ENCODE measurements at places on chromosomes 1 and 21.
A peak's percentile ranks its signal among the peaks of the same experiment; 100 is the strongest.

DNA sequence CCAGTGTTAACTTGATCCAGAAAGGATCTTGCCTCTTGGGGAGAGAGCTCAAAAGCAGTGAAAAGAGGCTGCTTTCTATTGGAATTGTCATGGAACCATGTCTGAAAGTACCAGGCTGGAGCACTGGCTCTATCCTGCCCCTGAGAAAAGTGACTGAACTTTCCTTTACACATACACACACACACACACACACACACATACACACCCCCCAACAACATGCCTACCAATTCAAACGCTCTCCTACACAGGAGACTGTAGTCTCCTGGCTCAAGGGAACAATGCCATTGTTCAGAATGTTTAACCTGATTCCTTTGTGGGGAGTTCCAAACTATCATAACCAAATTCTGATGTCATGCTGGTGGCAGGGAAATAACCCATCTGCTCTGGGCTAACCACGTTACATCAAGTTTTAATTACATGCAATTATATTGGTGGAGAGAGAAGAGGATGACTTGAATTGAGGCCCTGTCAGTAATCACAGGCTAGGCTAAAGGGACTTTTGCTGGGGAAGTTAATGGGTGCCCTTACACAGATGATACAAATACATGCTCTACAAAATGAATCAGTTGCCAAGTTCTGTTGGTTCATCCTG lies 52.3 kb upstream of the DUSP10 start:
- DNase-seq, result no peak

- no peak for DNase-seq
These were observed 101.5 kb upstream of the CACYBP start for GRCh38 chr1:174898102-174898797.

DNA sequence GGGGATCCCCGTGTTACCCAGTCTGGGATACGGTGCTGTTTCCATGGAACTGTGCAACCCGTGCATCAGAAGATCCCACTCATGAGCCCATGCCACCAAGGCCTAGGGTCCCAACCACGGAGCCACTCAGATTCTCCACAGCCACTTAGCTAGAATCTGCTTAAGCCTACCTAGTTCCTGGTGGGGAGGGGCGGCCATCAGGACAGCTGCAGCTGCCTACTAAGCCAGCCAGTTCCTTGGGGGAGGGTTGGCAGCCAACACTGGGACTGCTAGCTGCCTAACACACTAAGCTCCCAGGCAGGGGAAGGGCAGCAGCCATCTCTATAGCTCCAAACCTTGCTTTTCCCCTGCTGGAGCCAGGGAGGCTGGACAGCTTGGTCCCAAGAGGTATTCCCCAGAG lies 549.2 kb upstream of the BRINP3 start:
- DNase-seq, result no peak

DNA sequence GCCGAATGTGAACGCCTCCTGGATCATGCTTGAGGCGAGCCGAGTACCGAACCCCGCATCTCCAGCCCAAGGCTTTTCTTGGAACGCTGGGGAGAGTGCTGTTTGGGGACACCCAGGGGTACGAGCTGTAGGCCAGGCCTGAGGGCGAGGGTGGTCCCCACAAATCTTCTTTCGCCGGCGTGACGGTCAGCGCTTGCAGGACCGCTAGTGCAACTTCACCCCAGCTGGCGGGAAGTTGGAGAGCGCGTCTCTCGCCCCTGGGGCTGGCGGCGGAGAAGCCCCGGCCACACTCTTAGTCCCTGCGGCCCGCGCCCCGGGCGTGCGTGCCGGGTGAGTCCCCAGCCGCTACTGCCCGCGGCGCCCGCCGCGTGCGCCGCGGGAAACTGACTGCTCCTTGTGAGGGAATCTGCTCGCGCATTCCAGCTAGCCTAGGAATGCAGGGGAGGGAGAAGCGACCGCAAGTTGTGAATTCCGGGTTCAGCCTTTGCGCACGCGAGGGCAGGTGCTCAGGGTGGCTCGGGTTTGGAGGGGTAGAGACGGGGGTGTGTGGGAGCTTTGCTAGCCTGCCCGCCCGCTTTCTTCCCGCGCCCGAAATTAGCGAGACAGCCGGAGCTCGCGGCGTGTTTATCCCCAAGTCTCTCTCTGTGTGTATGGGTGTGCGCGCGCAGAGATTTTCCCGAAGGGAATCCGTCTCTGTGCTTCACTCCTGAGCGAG lies 884 bp downstream of the LHX4 start:
- no peak for DNase-seq

- DNase-seq, result no peak
These were observed 15.0 kb downstream of the CRNN start for GRCh38 chr1:152398812-152399698.

GRCh38 chr1:204110894-204111633 lies 38.1 kb downstream of the SOX13 start:
- no peak for DNase-seq

DNA sequence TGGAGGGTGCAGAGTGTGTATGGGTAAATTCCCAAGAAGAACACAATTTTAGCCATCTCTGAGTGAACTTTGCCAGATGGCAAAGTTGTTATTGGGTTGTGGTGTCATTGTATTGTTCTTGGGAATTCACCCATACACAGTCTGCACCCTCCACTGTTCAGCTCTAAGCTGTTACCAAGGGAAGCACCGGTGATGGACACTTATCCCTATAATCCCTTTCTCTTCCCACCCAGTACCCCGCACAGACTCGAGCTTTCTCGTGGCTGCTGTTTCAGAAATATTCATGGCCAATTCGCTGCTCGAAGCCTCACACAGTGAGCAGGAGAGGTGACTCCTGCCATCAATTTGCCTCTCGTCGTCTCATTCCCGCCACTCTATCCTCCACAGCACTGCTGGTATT lies 95.7 kb upstream of the PALMD start:
- no peak for DNase-seq

GRCh38 chr1:203117611-203118575 lies 9.6 kb upstream of the ADORA1 start:
- DNase-seq, result no peak

- no peak for DNase-seq
These were observed 71.5 kb downstream of the USP24 start for GRCh38 chr1:55143684-55144083.

GRCh38 chr1:206472024-206472423 lies 1.7 kb downstream of the IKBKE start:
- DNase-seq, result no peak

DNA sequence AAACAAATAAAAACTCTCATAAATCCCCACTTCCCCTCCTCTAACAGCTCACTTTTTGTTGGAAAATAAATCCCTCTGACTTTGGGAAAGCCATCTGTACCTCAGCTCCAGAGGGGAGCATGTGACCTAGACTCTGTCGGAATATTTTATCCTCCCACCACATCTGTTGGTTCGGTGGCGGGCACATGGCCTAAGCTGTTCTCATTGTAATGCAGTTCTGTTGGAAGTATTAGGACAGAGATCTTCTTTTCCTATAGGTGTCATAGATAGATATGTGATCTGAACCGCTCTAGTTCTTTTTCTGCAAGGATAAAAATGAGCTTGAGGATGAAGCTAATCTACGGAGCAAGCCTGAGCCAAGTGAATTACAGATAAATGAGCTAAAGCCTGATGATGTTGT lies 50.5 kb upstream of the EPS8L3 start:
- DNase-seq, result no peak

DNA sequence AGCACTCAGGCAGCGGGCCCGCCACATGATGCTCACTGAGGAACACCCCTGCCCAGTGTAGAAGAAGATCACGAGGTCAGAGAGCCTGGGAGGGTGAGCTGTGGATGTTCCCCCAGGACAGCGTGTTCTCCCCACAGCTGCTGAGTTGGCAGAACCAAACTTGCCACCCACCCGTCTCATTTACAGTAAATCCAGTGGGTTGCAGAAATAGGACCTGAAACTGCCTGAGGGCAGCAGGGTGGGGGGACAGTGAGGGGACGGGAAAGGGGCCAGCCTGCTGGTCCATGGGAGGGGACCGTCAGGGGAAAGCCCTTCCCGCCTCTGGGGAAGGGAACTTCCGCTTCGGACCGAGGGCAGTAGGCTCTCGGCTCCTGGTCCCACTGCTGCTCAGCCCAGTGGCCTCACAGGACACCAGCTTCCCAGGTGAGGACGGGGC lies at the start of gene C1QB:
Gene C1QB (plus strand): TSS at position 356 of the 436 bp plus-strand sequence. CDS start 6,227 bp downstream, outside the sequence.
- no peak for DNase-seq

- DNase-seq, result no peak
These were observed 18.9 kb downstream of the C1orf174 start for GRCh38 chr1:3881193-3881480.

DNA sequence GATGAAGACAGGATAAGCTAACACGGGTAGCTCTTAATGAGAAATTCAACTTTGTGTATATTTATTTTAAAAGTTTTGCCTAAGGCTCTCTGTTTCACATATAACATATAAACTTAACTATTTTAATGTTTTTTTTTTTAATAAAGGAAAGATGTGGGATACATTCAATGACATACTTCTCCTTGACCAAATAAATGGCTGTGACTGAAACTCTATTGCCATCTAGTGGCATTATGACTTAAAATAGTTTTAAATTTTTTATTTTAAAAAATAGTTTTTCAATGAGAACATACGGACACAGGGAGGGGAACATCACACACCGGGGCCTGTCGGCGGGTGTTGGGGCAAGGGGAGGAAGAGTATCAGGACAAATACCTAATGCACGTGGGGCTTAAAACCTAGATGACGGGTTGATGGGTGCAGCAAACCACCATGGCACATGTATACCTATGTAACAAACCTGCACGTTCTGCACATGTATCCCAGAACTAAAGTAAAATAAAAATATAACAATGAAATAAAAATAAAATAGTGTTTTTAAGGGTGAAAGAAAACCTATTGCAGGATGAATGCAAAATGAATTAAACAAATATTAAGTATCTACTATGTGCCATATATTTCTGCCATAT lies 83.4 kb downstream of the LYST start:
- no peak for DNase-seq

GRCh38 chr21:27369978-27370571 lies 403.2 kb upstream of the ADAMTS5 start:
- no peak for DNase-seq

GRCh38 chr1:110634455-110635311 lies 28.5 kb upstream of the KCNA2 start:
- peak; percentile 65 for DNase-seq

DNA sequence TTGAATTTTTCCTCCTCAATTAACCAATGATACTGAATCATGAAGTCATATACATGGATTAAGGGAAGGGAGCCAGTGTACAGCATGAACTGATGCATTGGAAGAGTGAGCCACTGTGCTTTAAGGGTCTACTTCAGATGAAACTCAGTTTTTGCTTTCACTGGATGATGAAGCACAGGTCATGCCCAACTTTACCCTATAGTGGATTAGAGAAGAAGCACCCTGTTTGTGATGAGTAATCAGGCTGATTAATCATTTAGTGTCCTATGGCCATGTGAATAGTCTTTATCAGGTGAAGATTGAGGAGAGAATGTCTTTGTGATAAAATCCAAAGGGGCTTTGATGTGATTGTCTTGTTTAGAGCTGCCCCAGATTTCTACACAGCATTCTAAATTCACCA lies 24.7 kb upstream of the LAMC1 start:
- no peak for DNase-seq

DNA sequence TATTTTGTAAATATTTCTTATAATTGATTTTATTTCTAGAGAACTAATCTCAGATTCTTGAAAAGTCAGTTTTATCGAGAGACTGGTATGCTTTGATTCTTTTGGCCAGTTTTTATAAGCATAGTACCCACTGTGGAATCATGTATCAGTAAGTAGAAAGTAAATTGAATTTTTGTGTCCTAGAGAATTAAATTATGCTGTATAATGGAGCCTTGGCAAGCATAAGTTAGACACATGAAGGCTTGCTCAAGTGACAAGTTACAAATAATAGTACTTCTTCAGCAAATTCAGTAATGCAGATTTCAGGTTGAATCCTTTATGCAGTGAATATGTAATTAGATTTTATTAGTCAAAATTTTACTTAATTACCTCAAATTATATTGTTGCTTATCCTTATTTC lies 40.1 kb downstream of the ADGRL2 start:
- no peak for DNase-seq

DNA sequence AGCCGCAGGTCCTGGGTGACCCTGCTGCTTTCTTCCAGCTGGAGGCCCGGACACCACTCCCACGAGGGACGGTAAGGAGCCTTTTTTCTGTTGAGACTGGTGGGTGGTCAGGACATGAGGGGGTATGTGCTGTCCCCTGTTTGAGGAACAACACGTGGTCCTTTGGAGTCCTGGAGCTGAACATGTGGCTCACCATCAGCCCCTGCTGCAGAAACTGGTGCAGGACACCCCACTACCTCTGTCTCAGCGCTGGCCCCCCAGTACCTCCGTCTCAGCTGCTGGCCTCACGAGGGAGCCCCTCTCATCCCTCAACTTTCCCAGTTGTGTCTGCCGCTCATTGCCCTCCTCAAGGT lies 34.7 kb downstream of the SLC19A1 start:
- DNase-seq, result no peak

GRCh38 chr1:8089535-8090228 lies 63.6 kb upstream of the ERRFI1 start:
- DNase-seq, result no peak

DNA sequence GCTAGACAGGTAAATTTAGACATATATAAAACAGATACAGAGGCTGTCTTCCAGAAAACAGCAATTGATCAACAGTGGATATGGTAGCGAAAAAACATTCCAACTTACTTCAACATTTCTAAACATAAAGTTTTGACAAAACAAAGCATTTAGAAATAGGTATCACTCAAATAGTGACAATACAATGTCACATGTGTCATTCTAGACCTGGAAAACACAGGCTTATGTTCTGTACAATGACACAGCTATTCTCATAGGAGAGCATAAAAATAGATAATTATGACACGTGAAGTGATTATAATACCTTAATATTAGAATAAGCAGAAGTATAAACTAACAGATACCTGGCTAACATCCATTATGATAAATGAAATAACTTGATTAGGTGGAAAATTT lies 8.0 kb upstream of the DCAF6 start:
- DNase-seq, result no peak

GRCh38 chr1:69321311-69321710 lies 246.4 kb upstream of the LRRC7 start:
- no peak for DNase-seq

- no peak for DNase-seq
These were observed 6.7 kb upstream of the PTPN14 start for GRCh38 chr1:214557952-214558735.

- no peak for DNase-seq
These were observed 98.5 kb downstream of the RERE start for GRCh38 chr1:8718850-8719361.

- no peak for DNase-seq
These were observed 70.5 kb upstream of the GADD45A start for GRCh38 chr1:67614511-67614934.

DNA sequence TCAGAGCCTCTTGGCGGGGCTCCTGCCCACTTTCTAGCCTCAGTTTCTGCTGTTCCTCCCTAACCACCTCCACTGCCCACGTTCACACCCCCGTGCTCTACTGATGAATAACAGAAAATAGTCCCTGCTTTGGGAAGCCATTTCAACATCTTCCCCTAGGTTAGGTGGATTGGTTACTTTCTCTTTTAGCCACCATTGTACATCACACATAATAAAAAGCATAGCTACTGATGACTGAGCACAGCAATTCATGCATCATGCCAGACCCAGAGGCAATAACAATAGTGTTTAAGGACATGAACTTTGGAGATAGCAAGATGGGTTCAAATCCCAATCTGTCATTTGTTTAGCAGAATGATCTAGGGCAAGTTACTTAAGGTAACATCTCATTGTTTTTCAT lies 74.6 kb downstream of the COLGALT2 start:
- DNase-seq, result no peak

GRCh38 chr1:246820666-246821065 lies 96.5 kb downstream of the SCCPDH start:
- no peak for DNase-seq

GRCh38 chr1:64986903-64987871 lies 20.8 kb upstream of the JAK1 start:
- no peak for DNase-seq

GRCh38 chr1:218828125-218828650 lies 345.5 kb upstream of the LYPLAL1 start:
- DNase-seq, result no peak
